ENCODE measurements at places on chromosomes 3 and 15.

DNA sequence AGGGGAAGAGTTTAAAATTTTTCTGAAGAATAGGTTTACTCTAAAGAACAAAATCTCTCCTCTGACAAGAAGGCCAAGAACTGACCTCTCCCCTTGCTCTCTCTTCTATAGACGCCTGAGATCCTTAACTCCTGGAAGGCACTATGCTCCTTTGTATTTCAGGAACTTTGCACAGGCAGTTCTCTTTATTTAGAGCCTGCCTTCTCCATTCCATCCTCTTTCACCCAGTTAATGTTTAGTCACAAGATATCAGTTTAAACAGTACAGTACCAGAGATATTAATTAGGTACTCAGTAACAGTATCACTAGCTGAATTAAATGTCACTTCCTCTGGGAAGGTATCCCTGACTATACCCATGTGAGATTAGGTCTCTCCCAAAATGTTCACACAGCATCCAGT lies 33.5 kb downstream of the HERC1 start:
- no peak for DNase-seq

DNA sequence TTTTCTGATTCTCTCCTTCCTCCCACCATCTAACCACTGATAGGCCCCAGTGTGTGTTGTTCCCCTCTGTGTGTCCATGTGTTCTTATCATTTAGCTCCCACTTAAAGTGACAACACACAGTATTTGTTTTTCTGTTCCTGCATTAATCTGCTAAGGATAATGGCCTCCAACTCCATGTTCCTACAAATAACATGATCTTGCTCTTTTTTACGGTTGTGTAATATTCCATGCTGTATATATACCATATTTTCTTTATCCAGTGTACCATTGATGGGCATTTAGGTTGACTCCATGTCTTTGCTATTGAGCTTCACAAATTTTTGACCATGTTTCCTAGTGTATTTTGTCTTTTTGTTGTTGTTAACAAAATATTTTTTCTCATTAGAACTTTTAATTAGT lies 30.6 kb downstream of the VEPH1 start:
- no peak for DNase-seq

GRCh38 chr3:101890716-101891115 lies 41.4 kb downstream of the NFKBIZ start:
- DNase-seq, result no peak

GRCh38 chr15:79881254-79881653 lies 15.6 kb downstream of the MTHFS start:
- no peak for DNase-seq

DNA sequence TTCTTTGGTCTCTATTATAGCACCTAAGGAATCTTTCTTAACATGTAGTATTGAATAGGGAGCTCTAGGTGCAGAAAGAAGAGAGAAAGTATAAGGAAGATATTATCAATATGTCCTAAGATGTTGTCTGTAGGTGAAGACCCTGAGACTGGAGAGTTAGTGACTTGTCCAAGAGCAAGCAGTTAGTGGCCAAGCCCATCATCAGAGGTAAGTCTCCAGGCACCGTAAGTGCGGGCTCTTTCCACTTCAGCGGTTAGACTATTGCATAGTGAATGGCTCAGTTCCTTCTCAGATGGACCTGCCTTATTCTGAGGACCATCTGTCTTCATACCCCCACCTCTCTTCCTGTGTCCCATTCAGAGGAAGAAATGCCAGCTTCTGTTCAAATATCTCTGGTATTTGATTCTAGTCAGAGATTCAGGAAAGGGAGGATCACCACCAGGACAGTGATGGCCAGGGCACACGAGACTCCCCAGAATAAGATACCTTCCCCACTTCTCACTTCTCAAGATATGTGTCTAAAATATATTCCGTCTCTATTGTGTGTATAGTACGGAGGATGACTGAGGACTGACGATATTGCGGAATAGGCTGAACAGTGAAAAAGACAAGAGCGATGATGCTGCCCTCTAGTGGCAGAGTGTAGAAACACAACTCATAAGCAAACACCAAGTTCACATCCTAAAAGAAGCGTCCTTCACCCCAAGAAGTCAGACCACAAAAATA lies 19.1 kb upstream of the ADGRG7 start:
- DNase-seq, result no peak

GRCh38 chr3:66048051-66048395 lies 9.3 kb upstream of the MAGI1 start:
- no peak for DNase-seq

- DNase-seq, result no peak
Observed at GRCh38 chr3:73214846-73215245, 153.4 kb downstream of the EBLN2 start.

DNA sequence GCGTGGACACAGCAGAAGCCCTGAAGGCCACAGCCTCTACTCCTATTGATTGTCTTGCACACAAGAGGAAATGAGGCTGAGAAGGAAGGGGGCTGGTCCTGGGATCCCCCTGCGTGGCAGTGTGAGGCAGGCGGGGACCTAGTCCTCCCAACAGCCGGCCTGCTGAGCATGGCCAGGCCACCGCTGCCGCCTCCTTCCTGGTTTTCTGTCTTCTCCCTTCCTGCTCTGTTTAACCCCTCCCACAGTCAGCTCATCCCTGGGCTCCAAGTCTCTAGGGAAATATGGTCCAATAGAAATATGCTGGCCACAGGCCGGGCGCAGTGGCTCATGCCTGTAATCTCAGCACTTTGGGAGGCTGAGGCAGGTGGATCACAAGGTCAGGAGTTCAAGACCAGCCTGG lies 42.1 kb upstream of the HES1 start:
- DNase-seq, result no peak

GRCh38 chr3:159236321-159236720 lies 434.5 kb downstream of the MFSD1 start:
- DNase-seq, result no peak

DNA sequence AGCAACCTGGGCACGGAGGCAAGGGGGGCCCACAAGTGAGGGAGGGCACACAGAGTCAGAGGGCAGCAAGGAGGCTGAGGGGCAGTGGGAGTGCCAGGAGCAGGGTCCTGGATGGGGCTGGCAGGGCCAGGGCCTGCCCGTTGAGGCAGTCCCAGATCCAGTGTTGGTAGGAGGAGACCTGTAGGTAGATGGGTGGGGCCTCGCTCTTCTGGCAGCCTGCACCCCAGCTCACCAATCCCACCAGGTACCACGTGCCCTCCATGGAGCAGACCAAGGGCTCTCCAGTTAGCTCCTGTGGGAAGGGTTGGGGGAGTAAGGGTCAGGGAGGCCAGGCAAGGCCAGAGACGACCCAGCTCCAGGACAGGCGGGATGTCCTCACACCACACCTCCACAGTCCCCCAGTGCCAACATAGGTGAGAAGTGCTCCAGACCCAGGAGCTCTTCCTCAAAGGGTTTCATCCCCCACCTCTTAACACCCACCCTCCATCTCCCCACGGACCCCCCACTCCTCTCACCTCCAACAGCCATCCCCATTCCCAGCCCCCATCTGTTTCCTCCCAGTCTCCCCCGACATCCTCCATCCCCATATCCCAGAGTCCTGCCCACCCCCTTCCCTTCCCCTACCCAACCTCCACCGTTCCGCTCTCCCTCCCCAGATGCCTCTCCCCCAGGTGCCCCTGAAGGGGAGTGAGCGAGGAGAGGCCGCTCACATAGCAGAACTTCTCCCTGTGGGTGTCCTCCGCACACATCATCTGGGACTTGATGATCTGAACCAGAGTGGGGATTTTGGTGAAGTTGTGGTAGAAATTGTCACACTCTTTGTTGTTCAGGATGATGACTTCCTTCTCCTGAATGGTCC lies 5.2 kb downstream of the PRSS50 start:
- DNase-seq, result no peak

DNA sequence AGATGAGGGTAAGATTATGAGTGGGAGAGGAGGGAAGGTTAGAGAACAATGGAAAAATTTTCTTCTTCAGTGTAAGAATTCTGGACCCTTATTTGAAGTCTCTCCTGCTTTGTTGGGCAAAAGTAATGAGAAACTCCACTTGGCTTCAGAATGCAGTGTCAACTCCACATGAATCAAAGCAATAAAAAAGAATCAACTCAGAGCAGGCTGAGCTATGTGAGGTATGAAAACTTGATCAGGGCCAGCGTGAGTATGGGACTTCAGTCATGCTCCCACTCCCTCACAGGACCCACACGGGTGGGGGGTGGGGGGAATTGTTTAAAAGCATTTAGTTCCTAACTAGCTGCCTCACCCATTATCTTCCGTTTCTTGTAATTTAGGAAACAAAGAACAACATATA lies 502.2 kb downstream of the PDCD6IP start:
- no peak for DNase-seq

DNA sequence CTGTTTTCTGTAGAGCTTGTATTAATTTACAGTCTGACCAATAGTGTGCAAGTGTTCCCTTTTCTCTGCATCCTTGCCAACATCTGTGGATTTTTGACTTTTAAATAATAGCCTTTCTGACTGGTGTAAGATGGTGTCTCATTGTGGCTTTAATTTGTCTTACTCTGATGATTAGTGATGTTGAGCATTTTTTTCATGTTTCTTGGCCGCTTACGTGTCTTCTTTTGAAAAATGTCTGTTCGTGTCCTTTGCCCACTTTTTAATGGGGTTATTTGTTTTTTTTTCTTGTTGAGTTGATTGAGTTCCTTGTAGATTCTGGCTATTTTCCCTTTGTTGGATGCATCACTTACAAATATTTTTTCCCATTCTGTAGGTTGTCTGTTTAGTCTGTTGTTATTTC lies 7.6 kb upstream of the ACOX2 start:
- no peak for DNase-seq

DNA sequence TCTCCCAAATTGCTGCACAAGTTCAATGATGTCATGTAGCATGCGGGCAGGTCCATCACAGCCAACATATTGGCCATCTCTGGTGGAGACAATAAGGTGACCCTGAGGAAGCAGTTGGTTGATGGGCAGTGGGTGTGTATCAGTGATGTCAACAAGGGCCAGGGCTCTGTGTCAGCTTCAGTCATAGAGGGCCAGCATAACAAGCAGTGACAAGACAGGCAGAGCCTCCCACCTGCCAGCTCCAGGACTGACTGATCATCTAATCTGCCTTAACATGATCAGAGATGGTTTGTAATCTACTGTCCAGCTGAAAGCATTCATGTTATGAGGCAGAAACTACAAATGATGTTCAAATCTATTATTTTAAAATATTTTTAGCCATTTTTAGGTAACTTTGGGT lies 62.3 kb downstream of the GLB1 start:
- DNase-seq, result no peak

- DNase-seq, result peak; percentile 91
Observed at GRCh38 chr3:16064642-16065414, 109.7 kb upstream of the GALNT15 start.

GRCh38 chr15:92634671-92635201 lies 20.8 kb downstream of the FAM174B start:
- no peak for DNase-seq

DNA sequence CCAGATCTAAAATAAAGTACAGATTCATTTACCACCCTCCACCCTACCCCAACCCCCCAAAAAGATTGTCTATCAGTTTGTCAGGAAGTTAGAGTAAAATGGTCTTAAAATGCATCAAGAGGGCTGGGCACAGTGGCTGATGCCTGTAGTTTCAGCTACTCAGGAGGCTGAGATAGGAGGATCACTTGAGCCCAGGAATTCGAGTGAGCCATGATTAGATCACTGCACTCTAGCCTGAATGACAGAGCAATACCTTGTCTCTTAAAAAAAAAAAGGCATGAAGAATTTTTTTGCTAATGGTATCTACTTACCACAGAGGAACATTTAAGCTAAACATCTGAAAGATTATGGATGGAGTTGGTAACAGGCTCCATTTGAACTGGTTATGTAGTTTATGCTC lies 71.0 kb downstream of the RBM6 start:
- DNase-seq, result no peak

DNA sequence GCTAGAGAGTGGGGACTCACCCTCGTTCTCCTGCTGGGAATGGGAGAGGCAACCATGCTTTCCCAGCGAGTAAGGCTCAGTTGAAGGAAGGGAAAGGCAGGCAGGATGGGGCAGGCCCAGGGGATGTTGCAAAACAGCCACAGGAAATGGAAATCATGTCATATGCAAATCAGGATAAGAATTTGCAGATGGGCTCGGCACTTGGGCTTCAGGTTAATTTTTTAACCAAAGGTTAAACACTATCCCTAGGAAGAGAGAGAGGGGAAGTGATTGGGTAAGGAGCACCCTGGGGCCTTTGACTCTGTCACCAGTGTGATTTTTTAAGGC lies 14.6 kb upstream of the PLA2G4E start:
- no peak for DNase-seq

DNA sequence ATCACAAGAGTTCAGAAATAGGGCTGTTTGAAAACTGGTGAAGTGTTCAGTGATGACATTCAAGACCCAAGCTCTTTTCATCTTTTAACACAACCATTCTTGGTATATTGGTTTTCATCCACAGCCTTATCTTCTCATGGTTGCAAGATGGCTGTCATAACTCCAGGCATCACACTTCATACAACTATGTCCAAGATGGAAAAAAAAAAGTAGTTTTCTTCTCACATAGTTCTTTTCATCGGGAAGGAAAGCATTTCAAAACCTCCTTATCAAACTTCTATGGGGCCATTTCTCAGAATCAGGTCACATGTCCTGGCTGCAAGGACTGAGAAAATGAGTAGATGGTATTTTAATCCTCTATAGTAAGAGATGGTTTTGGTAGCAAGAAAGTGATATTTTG lies 21.1 kb upstream of the MFSD1 start:
- no peak for DNase-seq

GRCh38 chr3:78277220-78277619 lies 1237.3 kb downstream of the ROBO2 start:
- DNase-seq, result no peak

GRCh38 chr15:58293622-58294550 lies 137.9 kb upstream of the LIPC start:
- no peak for DNase-seq

DNA sequence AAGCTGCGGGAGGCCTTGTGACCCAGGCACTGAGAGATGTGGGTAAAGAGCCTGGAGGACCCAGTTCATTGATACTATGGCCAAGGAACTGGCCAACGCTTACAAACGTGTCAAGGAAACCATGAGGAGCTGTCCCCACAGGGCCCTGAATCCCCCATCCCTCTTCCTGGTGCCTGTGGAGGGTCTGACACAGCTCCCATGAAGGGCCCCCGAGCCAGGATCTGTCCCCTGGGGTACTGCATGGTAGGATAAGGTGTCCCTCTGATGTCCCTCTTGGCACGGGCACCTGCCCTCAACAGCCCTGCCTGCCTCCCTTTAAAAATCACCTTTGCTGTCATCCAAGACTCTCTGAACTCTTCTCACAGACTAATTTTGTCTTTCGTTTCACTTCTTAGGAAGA lies 122.4 kb downstream of the ADCY5 start:
- peak; percentile 18 for DNase-seq

DNA sequence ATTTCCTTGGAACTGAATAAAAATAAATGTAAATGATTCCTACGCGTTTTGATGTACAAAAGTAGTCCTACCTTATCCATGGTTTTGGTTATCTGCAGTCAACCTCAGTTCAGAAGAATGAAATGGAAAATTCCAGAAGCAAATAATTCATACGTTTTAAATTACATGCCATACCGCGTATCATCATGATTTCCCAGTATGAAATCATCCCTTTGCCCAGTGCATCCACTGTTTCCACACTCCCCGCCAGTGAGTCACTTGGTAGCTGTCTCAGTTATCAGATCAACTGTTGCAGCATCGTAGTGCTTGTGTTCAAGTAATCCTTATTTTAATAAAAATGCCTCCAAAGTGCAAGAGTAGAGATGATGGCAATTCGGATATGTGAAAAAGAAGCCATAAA lies 9.1 kb upstream of the MFSD1 start:
- no peak for DNase-seq

GRCh38 chr15:70062321-70062956 lies 35.3 kb downstream of the TLE3 start:
- peak; percentile 82 for DNase-seq

All from Right ventricle myocardium inferior (tissue), 1 donor.